ENCODE measurements at places on chromosomes 12 and 14. TPM values are rescaled to one million over a fixed set of nuclear protein-coding genes. Genes with fewer than 3 reads are reported as not detected.

DNA sequence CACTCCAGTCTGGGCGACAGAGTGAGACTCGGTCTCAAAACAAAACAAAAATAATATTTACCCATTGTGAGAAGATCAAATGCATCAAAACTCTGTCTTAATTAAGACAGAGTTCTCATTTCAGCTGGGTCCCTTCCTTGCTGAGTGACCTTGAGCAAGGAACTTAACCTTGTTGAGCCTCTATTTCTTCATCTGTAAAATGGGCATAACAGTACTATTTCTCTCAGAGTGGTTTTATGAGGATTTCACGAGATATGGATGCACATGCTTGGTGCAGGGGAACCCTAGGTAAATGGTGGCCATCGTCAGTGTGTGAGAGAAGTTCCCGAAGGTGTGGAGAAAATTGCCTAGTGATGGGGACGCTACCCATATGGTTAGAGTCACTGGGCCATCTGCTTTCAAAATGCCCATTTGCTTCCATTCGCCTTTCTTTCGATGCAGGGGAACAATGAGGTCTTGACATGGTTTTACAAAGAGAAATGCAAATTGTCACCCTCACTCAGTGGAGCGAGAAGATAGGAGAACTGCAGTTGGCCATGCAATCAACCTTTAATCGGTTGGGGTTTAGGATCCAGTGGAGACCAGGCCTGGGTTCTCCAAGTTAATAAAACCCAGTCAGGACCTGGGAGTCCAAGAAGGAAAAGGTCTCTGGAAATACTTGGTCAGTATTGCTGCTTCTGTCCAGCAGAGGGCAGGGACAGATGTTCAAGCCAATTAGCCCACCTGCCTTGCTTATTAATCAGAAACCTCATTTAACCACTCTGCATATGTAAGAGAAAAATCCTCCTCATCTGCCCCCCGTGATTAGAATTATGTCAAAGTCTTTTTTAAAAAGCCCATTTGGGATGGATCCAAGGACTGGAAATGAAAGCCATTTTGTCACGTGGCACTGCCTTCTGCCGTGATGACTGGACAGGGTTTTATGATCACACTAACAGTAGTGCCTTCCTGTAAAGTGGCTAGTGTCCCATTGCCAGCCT, 37.2 kb downstream of the CFAP251 start:
- DNase-seq = peak; percentile 48

DNA sequence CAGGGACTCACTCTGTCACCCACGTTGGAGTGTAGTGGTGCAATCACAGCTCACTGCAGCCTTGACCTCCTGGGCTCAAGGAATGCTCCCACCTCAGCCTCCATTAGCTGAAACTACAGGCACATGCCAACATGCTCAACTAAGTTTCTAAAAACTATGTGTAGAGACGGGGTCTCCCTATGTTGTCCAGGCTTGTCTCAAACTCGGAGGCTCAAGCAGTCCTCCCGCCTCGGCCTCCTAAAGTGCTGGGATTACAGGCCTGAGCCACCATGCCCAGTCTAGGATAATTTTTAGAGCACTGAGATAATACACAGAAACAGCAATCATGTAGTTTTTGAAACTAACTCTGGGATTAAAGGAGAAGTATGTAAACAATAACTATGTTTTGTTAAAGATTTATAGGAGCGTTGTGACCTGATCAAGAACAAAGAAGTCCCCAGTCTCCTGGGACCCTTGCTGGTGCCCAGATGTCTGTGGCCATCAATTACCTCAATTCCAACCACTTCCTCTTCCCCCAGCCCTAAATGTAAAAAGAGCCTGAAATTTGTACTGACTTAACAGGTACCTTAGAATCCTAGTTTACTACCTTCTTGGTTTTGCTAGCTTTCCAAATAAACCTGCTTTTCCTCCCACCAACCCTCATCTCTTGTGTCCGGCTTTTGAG, 28.9 kb upstream of the EGLN3 start:
- peak; percentile 10 for DNase-seq

ASPG gene
- not detected for total RNA-seq

DNA sequence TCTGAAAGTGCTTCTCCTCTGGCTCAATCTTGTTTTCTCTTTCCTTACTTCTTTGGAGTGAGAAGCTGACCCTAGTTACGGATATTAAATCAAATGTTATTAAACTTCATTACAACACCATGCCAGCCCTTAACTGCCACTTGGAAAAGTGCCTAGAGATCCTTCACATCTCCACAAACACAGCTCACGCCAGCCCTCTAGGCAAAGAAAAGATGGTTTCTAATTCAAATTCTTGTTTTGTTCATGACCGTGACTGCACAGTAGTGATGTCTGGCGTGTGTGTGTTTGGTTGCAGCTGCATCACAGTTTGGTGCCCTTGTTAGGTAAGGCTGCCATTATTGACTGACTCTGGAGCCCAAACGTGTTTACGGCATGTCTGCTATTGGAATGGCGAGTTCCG, 113.0 kb downstream of the BEGAIN start:
- no peak for DNase-seq

HOXC5 gene
- total RNA-seq = not detected

DNA sequence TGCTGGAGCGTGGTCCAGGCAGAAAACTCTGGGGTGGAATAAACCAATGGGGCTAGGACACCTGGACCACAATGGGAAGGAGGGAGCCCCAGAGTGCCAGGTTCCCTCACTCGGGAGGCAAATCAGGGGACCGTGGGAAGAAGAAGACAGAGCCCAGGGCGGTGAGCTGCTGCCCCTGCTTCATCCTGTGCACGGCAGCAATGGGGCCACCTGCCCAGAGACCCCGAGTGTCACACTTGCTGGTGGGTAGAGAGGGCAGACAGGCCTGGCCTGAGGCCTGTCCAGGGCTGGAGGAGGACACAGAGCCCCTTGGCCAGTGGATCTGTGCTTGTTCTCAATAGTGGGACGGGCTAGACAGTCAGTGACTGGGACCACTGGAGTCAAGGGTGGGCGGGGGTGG, 58.2 kb downstream of the DIO3 start:
- DNase-seq = no peak

FAM90A1 gene
- total RNA-seq = 0.17 TPM

DNA sequence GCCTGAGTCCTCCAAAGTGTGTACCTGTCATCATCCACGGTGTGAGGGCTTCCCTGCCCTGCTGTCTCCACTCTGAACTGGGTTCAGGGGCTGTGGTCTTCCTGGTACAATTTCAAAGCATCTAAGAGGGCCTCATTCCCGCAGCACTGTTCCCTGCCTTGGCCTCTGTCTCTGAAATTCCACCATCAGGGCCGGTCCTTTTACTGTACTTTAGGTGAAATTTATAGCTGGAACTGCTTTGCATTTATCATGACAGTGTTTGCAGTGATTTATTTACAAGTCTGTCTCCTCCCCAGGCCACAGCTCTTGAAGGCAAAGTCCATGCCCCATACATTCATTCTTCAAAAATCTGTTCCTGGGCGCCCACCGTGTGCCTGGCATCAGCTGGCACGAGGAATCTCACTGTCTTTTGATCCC, 36.9 kb upstream of the NCOR2 start:
- no peak for DNase-seq

GRCh38 chr12:79766705-79767464, 76.1 kb upstream of the PAWR start:
- DNase-seq = no peak

LALBA gene
- total RNA-seq = not detected

GRCh38 chr12:107402041-107403022, 283.3 kb upstream of the PWP1 start:
- DNase-seq = peak; percentile 24

CLEC1A gene
- not detected for total RNA-seq

PRH2 gene
- total RNA-seq = not detected

A2ML1 gene
- not detected for total RNA-seq

KSR2 gene
- total RNA-seq = not detected

PTGER2 gene
- 0.32 TPM for total RNA-seq

- no peak for DNase-seq
These were observed 26.5 kb downstream of the CRACR2A start for GRCh38 chr12:3726456-3726855.

- DNase-seq = no peak
These were observed 54.1 kb downstream of the BEGAIN start for GRCh38 chr14:100532906-100533655.

TAS2R42 gene
- total RNA-seq = not detected

DNA sequence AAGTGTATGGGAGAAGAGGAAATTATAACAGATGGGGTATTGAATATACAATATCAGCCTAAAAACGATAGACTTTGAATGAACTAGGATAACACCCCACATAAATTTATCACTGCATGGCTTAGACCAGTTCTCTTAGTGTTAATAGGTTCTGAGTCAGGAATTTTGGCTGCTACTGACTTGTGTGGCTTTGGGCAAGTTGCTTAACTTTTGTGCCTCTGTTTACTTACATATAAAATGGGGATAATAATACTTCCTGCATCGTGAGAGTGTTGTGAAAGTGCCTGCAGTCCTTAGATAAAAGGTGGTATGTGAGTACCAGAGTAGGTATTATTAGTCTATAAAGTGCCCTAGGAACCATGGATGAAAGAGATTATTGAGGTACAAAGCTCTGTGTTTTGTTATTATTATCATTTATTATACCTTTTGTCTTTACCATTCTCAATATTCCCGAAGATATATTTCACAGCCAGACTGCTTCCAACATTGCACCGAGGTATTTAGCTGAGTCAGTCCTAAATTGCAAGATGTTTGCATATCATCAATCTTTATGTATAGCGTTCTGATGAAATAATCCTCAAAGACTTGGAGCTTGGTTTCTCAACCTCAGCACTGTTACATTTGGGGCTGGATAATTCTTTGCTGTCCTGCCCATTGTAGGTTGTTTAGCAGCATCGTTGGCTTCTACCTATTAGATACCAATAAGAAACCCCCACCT, 2.3 kb upstream of the PAWR start:
- DNase-seq = no peak

- DNase-seq = peak; percentile 23
These were observed 57.8 kb downstream of the SSH1 start for GRCh38 chr12:108799401-108800243.

NUAK1 gene
- not detected for total RNA-seq

TRPV4 gene
- not detected for total RNA-seq

- peak; percentile 44 for DNase-seq
These were observed 1.5 kb downstream of the ITPK1 start for GRCh38 chr14:93114068-93114710.

DNA sequence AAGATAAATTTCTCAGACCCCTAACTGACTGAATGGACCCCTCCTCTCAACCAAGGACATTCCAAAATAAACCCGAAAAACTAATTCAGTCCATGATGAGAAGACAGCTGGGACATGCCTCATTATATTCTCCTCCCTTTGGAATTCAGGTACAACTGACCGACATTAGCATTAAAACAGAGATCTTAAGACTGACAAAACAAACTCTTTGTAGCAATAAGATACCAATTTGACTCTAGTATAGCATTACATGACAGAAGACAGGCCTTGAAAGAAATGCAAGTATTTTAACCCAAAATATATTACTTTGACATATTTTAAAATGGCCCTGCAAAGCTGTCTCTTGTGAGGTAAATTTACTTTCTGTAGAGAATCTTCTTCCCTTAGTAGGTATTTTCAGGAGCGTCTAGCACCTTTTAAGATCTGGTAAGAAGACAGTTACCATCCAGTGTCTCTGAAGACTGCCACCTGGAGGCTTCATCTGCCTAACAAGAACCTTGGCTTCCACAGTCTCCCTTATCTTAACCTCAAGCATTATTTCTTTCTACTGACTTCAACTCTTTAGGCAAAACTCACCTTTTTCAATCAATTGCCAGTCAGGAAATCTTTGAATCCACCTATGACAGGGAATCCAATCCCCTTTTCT, 957.5 kb downstream of the SLC6A15 start:
- DNase-seq = no peak

DNA sequence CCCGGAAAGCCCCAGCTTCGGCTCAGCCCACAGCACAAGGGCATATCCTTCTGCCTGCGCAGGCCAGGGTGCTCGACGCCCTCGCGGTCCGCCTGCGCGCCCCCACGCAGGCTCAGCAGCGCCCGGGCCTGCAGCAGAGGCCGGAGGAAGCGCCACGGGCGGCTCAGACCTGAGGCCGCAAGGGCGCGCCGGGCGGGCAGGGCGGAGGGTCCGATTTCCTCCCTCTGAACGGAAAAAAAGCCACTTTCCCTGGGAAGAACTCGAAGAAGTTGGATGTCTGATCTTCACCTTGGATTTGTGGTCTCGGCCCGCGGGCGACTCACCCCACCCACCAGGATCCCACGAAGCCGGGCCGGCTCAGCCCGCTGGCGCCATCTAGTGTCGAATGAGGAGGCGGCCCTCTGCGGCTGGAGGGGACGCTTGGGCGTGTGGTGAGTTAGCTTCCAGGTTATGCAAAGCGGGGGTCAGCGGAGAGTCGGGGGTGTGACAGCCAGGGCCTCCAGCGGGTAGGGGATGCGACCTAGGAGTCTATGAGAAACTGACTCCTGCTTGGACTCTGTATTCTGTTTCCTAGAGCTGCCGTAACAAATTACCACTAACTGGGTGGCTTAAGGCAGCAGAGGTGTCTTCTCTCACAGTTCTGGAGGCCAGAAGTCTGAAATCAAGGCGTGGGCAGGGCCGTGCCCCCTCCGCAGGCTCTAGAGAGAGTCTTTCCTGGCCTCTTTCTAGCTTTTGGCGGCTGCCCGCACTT, 40.0 kb upstream of the SRSF5 start:
- DNase-seq = peak; percentile 89

DNA sequence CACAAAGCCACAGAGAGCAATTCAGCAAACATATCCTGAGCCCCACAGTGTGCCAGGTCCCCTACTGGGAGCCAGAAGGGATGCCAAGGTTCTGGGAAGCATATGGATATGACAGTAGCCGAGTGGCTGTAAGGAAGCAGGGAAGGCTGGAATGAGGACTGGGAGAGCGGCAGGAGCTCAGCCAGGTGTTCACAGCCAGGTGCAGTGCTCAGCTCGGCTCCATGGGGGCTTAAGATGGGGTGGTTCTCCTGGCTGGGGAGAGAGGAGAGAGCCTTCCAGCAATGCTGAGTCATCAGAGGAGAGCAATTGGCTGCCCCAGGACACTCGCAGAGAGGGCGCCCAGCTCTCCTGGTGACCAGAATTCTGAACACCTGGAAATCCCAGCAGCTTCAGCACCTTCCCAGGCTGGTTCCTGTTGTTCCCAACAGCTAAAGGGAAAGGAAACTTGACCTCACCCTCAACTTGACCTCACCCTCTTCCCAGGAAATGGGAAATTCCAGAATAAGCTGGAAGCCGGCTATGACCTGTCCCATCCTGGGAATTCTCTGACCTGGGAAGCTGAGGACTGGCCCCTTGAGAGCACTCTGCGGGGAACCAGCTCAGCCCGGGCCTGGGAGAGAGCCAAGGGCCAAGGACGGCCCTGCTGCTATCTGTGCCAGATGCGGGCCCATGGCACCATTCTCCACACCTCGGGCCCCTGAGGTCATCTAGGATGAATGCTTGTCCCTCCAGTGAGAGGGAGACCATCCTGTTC, 34.6 kb downstream of the SLC6A12 start:
- DNase-seq = no peak

CFAP251 gene
- 1.6 TPM for total RNA-seq

All from B cell (primary cell).